Vagina (tissue), 2 donors: ENCODE measurements at places on chromosomes 4 and X. TPM values are rescaled to one million over a fixed set of nuclear protein-coding genes. Genes with fewer than 3 reads are reported as not detected.

The SPANXA1 gene
- not detected for total RNA-seq

The GABRG1 gene
- total RNA-seq: not detected

The MAGEC3 gene
- total RNA-seq: not detected

The PABPC4L gene
- 3.7 TPM for total RNA-seq

The TRMT2B gene
- total RNA-seq: 10.3 TPM

The GLRA2 gene
- not detected for total RNA-seq

The CLIC2 gene
- 15.5 TPM for total RNA-seq

The TEX13B gene
- total RNA-seq: not detected

The ODAPH gene
- not detected for total RNA-seq

The SOWAHD gene
- not detected for total RNA-seq

The NXF2B gene
- total RNA-seq: not detected

DNA sequence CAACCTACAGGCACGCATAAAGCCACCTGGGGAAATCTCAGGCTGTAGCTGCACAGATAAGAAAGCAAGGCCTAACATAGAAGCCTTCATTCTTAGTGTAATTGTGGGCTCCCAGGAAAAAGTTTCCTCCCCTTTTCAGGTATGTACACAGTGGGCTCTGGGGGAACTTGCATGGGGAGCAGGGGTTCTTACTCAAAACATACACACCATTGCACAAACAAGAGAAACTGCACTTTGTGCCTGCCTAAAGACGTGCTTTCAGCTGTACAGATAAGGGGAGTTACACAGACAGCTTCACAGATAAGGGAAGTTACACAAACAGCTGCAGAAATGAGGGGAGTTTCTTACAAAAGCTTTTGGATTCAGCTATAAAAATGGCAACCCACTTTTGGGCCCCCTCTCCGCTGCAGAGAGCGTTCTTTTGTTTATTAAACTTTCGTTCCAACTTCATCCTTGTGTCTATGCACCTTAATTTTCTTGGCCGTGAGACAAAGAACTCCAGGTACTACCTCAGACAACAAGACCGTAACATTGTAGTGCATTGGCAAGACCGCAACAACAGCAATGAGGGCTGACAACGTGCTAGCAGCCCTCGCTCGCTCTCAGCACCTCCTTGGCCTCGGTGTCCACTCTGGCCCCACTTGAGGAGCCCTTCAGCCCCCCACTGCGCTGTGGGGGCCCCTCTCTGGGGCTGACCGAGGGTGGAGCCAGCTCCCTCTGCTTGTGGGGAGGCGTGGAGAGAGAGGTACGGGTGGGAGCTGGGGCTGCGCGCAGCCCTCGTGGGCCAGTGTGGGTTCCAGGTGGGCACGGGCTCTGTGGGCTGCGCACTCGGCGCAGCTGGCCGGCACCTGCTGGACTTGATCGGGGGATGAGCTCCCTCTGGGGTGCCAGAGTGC lies 317.5 kb downstream of the RAPGEF2 start:
- no peak for DNase-seq

DNA sequence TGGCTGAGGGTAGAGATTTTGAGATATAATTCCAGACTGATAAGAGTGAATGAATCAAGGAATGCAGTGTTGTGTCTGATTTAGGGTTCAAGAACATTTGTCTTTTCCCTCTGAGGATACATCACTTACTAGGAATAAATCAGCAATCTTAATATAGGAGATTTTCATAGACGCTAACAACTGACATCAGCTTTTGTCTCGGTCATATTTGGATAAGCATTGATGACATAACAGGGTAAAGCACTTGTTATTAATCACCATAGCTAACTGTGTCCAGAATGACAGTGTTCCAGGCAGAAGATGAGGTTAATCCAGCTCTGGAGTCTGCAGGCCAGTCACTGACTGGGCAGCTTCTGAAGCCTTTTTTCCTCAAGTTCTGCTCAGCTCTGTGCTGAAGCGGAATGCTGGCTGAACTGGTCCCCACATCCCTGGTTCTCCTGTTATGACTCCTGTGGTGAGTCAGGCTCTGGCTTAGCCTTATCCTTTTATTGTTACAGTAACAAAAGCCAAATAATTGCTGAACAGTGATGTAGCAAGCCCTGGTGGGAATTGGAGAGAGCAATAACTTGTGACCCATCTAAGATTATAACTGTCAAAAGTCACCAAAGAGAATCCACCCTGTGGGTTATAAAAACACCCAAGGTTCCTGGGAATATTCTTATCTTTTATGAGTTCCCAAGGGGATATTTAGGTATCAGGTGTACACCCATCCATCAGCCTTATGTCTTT lies 41.8 kb downstream of the FNIP2 start:
- DNase-seq: no peak

GRCh38 chrX:124426288-124427169 lies 80.2 kb downstream of the SH2D1A start:
- no peak for DNase-seq

- no peak for DNase-seq
These were observed 84.8 kb upstream of the TFDP3 start for GRCh38 chrX:133302775-133303445.

DNA sequence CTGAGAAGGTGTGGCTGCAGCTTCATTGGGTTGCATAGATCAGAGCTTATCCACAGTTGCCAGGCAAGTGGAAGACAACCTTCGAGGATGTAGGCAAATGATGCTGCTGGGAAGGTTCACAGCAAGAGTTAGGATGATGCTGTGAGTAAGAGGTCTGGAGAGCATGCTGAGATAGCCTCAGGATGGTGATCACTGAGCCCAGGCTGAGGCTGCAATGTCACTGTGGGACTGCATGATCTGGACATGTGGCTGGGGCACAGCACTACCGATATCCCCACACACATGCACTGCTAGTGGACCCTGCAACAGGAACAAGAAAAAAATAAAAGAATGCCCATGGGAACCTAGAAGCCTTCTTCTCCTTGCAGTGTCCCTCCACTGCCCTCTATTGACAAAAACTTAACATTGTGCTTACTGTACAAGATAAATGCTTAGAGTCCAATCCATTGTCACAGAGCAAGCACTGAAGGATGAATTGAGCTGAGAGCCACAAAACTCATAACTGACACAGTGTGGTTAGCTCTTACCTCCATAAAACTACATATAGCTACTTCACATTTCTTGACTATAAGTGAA lies 105.6 kb downstream of the CNKSR2 start:
- DNase-seq: no peak

- no peak for DNase-seq
These were observed 161.5 kb downstream of the SOWAHB start for GRCh38 chr4:76736414-76736813.

DNA sequence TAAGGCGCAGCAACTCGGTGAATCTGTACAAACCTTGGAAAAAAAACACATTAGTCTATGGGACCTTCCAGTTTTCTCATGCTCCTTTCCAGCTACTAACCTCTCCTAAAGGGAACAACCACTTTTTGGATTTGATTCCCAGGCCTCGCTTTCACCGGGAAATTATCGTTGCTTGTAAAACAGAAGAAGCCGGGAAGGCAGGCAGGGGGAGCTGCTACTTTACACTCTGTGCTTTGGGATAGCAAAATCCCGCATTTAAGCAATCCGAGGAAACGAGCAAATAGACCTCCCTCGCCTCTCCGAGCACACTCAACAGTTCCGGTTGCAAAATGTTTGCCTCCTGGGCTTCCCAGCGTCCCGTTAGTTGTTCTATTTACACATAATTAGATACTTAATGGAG lies 1.2 kb downstream of the CD38 start:
- DNase-seq: no peak

- DNase-seq: no peak
These were observed 15.1 kb downstream of the C4orf36 start for GRCh38 chr4:86876894-86877685.

- DNase-seq: no peak
These were observed 82.5 kb downstream of the LCORL start for GRCh38 chr4:17939054-17939453.

DNA sequence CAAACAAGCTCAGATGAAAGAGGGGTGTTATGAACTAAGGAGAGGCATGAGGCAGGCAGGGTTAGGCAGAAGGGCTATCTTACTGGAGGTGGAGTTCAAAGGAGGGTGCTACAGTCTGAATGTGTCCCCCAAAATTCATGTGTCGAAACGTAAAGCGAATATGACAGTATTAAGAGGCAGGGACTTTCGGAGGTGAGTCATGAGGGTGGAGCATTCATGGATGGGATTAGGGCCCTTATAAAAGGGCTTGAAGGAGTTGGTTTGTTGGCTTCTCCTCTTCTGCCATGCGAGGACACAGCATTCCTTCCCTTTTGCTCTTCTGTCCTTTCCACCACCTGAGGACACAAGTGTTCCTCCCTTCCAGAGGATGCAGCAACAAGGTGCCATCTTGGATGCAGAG lies 22.9 kb downstream of the APLN start:
- DNase-seq: no peak
